ENCODE measurements at places on chromosomes 12 and 14.

- no peak for DNase-seq
Observed at GRCh38 chr12:91774434-91774921, 371.2 kb downstream of the BTG1 start.

DNA sequence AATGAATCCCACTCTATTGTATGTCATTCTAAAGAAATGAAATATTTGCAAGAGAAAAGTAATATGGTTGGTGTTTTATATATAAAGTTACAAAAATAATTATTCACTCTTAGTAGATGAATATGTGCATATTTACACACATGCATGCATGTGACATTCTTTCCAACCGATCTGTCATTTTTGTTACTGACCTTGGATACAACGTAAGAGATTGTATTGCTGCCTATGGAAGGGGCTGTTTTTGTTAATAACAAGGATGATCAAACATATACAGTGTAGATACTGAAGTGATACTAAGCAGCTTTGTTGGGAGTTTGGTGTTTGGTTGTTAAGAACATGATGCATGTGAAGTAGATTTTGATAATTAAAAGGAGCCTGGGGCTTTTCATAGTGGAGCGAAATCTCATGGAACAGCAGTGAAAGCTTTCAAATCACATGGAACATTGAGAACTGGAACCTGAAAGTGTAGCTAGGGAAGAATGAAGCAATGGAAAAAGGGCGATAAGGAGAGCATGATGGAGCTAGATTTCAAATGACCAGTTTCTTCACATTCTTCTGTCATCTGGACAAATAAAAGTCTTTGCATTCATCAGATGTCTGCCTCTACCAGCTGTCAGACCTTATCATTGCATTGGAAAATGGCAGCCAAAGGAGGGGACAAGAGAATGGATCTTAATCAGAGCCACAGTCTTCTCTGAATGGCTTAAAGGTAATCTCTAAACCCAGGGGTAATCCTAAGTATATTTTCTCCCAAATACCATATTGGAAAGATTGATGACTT lies 10.0 kb downstream of the BORCS5 start:
- no peak for DNase-seq

GRCh38 chr14:90651271-90651804 lies 164.9 kb downstream of the TTC7B start:
- no peak for DNase-seq

DNA sequence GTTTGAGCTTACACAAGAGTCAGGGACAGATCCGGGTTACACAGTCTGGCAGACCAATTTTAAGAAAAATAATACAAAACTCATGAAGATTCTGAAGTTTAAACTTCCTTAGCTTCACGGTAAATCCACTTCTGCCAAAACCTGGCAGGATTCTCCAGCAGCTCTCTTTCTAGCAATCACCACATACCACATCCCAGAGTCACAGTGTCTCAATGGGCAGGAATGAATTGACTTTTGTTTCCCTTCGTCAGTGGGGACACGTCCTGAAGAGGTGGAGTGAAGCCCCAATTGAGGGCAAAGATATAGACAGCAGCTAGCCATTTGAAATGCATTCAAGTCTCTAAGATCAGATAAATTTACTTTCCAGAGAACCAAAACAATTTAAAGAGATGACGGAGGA lies 117.1 kb upstream of the ARHGAP5 start:
- no peak for DNase-seq

- DNase-seq, result no peak
Observed at GRCh38 chr12:104494793-104495158, 38.0 kb downstream of the CHST11 start.

DNA sequence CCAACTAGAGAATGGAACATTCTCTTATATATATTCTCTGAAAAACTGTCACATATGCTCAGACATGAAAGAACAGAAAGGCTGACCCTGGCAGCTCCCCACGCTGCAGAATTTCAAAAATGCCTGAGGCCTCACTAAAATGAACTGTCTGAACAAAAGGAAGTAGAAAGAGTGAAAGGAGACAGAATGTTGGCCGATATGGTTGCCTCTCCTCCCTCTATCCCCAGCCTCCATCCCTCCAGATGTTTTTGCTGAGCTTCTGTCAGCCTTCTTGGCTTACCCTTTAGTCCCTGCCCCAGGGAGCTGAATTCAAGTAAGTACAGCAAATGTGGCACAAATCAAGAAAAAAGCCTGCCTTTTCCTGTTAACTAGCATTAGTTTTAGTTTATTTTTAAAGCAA lies 6.9 kb downstream of the SMCO2 start:
- no peak for DNase-seq

- DNase-seq, result no peak
Observed at GRCh38 chr14:99596772-99597171, 7.2 kb downstream of the CCDC85C start.

DNA sequence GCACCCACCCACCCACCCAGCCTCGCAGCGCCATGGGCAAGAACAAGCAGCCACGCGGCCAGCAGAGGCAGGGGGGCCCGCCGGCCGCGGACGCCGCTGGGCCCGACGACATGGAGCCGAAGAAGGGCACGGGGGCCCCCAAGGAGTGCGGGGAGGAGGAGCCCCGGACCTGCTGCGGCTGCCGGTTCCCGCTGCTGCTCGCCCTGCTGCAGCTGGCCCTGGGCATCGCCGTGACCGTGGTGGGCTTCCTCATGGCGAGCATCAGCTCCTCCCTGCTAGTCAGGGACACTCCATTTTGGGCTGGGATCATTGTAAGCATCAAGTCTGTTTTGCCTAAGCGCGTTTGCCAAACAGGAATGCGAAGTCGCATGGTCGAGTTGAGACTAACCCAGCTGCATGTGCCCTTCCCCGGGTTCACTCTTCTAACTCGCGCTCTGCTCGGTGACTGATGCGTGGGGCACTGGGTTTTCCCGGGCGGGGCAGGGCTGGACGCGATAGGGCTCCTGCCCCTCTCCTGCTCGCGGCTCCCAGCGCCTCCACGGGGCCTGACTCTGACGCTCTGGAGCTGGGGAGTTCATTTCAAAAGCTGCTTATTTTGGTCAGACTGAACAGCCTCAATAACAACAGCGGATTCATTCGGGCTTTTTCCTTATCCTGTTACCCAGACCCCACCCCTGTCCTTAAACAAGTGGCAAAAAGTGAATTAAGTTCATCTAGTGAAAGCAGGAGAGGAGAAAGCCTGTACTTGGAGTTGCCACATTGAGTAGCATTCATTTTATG lies 458 bp downstream of the SSPN start:
- DNase-seq, result no peak

GRCh38 chr14:93784878-93785277 lies 3.4 kb downstream of the PRIMA1 start:
- DNase-seq, result no peak

DNA sequence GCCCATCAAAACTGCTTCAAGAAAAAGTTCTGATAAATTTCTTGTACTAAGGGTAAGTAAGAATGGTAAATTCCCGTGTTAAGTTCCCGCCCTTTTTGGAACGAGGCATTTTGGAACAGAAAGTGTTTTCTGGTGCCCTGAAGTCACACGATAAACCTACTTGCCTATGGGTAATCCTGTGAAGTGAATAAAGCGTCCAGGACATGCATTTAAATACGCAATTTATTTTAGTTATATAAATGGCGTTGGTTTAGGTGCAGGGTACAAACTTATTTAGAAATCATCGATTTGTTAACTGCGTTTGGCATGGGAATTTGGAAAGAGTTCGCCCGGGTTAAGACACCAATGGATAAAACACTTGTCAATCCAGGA lies 715 bp upstream of the RAP1B start:
- DNase-seq, result no peak

GRCh38 chr12:26360062-26360461 lies 164.7 kb downstream of the SSPN start:
- DNase-seq, result no peak

GRCh38 chr14:100410056-100410565 lies 87.0 kb downstream of the SLC25A47 start:
- no peak for DNase-seq

DNA sequence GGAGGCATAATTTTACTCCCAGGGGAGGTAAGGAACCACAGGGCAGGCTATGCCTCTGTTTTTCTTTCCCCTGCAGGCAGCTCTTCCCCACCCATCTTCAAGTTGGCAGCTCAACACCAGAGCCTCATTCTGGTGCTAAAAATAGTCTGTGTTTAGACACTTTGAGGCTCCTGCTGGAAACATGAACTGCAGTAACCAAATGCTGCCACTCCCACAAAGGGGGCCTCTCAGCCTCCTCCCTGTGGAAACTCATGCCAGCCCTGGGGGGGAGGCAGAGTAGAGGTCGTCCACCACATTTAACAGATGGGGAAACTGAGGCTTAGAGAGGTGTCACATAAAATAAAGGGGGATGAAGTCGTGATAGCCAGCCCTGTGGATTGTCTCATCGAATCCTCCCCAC lies 61.4 kb downstream of the WSCD2 start:
- DNase-seq, result no peak

DNA sequence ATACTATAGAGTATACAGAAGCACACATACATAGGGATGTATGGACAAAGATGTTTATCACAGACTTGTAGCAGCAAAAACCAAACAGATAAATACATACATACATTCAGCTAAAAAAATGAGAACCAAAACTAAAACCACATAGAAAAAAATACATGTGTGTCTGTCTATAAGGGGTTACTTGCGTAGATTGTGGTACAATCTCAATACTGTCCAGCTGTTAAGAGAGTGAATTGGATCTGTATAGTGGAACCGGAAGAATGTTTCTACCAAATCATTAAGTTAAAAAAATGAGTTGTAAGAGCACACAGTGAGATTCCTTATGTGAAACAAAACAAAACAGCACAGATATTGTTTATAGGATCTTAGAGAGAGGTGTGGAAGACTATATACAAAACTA lies 44.2 kb upstream of the DCD start:
- DNase-seq, result no peak

DNA sequence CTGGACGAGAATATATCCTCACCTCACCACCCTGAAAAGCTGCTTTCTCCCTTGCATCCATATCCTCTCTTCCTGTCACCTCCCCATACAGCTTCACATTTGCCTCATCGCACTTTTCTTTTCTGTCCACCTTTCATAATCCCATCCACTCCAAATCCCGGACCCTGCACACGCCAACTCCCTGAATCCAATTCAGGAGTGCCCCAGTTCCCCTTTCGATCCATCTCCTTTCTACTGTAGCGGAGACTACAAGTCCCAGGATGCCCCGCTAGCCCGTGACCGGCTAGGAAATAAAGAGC lies 2.5 kb downstream of the TMEM253 start:
- DNase-seq, result no peak

DNA sequence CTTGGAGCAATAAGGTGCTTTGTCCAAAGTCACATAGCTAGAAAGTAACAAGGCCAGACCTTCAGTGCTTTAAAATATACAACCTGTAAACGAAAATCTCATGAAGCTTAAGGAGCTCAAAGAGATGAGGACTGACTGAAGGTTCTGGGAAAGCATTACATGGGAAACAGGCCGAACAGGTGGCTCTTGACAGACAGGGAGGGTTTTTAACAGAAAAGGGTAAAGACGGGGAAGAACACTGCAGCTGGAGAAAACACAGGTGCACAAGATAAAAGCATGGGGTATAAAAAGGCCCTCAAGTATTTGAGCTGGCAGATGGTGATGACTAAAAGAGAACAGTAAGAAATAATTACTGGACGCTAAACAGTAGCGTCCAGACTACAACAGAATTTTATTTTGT lies 257.2 kb downstream of the NELL2 start:
- DNase-seq, result no peak

DNA sequence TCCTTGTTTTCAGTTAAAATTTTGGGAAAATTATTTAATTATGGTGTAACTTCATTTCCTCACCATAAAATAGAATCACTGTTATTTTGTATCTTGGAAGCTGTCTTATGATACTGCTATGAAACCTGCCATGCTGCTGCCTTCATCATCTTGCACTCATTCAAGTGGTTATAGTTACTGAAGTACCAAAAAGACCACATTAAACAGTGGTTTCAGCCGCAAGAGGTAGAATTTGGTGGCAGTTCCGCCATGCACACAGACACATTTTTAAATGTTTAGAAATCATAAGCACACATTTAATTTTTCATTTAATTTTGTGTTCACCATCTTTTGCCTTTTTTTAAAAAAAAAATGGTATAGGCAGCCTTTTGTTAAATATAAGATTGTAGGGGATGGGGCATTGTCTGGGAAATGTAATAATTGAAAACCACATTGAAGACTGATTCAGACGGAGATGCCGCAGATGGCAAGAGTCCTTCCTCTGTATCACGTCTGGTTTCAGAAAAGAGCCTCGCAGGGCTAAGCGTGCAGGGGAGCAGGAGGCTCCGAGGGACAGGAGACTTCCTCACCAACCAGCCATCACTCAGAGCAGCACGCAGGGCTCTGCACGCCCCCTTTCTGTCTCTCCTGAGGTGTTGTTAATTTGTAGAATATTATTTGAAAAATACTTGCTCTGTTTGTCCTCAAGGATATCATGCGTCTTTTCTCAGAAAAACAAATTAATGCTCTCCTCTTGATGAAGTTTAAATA lies 115.2 kb upstream of the PELI2 start:
- no peak for DNase-seq

GRCh38 chr12:52600475-52600874 lies 788 bp downstream of the KRT72 start:
- DNase-seq, result no peak

- DNase-seq, result no peak
Observed at GRCh38 chr12:66176105-66176900, 6.5 kb upstream of the TMBIM4 start.

DNA sequence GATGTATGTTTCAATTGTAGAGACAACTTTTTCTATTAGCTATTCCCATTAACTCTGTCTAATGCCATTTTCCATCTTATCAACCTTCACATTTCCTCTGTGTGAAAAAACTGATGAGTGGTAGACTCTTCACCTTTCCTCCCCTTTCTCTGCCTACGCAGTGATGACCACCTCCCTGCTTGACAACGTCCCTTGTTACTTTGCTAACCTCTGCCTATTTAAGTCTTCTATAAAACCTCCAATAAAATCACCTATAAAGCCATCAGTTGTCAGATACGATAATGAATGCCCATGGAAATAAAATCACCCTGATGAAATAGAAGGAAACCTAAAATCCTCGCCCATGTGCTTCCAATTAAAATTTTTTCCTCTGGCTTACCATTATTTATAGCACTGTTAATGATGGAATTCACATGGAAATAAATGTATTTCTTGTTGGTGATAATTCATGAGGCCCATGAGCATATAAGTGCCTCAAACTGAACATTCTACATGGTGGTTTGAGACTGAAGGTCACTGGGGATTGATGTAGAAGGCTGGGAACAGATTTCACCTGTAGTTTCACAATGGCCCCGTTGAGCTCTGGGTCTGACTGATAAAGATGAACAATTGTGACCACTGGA lies 1454.0 kb upstream of the SEL1L start:
- DNase-seq, result no peak
